ENCODE measurements at places on chromosomes 4 and X.
A peak's percentile ranks its signal among the peaks of the same experiment; 100 is the strongest.

DNA sequence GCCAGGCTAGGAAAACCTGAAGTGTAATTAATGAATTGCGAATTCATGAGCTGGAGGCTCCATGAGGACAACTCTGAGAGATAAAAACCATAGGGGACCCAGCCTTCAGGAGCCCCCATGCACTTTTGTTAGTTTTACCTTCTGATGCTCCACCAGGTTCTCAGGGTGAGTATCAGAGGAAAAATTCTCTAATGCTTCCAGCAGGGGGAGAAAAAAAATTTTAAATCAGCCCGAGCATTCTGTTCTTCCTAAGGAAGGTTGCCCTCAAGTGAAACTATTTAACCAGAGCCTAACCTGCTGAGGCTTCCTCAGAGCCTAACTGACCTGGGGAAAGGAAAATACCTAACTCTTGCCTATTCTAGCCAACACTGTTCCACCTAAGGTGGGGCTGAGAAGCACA lies 552.6 kb downstream of the PPARGC1A start:
- DNase-seq: no peak

- DNase-seq: no peak
These were observed 8.8 kb downstream of the BCOR start for GRCh38 chrX:40088803-40089540.

GRCh38 chr4:2823671-2824328 lies 19.8 kb upstream of the ADD1 start:
- no peak for DNase-seq

- no peak for DNase-seq
These were observed 24.5 kb upstream of the HNRNPD start for GRCh38 chr4:82398263-82398662.

- peak; percentile 30 for DNase-seq
These were observed 3.4 kb upstream of the GK start for GRCh38 chrX:30649859-30650258.

DNA sequence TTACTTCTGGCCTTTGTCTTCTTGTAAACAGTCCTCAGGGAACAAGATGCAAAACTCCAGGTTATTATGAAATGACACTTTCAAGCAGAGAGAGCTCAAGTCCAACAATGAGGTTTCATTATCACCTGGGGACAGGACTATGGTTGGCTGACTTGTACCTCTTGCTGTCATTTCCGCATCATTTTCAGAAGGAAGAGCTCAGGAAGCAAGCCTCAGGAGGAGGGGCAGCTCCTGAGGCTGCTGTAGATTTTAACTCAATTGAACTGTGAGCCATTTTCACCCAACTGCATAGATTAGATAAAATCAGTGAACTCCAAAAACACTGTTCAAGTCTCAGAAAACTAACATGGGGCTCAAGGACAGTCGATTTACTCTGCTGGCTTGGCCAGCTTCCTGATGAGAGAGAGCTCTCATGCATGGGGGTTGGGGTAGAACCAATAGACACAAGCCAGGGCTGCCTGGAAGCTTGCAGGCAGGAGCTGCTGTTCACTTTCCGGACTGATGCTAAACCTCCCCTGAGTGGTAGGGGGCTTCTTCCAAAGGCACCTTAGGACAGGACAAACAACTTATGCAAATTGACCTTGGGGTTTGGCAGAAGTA lies 23.6 kb downstream of the TMEM255A start:
- no peak for DNase-seq

DNA sequence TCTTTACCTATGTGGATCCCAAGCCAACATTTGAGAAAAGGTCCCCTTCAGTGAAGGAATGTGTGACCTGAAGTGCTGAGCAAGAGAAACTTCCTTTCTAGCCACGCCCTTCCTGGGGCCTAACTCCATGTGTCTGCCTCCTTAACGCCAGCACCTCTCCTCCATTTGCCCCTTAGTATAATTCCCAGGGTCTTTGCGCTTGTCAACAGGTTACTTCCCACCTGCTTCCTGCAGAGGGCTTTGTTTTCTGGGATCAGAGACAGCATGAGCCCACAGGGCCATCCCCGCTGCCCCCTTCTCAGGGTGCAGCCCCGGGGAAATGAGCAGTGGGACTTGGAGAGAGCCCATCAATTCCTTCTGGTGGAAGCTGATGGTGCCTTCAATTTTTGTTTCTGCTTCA lies 45.9 kb upstream of the DRD5 start:
- DNase-seq: no peak

DNA sequence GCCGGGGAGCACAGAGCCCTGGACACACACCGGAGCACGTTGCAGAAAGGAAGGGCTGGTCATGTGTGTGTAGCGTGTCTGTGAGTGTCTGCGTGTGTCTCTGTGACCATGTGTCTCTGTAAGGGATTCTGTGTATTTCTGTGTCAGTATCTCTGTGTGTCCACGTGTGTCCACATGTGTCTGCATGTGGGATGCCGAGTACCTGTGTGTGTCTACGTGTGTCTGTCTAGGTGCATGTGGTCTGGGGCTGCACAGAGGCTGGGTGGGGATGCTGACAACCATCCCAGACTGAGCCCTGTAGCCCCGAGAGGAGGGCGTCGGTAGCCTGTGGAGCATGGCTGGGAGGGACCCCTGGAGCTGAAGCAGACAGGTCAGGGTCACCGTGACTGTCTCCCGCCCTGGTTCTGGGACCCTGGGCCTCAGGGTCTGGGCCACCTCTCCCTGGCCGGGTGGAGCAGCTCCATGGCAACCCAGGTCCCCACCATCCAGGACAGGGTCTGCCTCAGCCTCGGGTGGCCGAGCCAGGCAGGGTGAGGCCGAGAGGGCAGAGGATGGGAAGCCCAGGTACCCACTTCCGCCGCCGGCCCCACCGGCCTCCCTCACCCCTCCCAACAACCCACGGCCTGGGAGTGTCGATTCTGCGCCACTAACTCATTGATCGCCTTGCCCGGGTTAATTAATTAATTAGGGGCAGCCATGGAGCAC lies 122.7 kb downstream of the FAM53A start:
- no peak for DNase-seq

GRCh38 chr4:76279462-76279861 lies 27.1 kb upstream of the STBD1 start:
- DNase-seq: peak; percentile 37

DNA sequence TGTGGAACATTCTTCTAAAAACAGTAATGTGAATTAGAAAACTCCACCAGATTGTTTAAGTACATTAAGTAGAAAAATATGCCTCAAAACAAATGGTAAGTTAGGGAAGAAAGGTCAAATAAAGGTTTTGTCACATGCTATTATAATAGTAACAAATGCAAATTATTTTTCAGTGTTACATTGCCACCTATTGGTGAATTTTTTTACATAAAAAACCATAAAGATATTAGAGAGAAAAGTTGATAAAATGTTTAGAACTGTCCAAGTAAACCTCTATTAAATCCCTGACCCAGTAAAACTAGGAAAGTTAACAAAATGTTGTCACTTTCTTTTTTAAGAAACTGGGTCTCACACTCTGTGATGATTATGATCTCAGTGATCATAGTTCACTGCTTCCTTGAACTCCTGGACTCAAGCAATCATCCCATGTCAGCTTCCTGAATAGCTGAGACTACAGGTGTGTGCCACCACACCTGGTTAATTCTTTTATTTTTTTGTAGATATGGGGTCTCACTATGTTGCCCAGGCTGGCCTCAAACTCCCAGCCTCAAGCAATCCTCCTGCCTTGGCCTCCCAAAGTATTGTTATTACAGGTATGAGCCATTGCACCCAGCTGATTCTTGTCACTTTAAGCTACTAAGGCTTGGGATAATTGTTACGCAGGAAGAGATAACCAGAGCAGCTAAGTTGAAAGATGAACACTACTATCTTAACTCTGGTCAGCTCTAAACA lies 157.6 kb downstream of the ATRX start:
- DNase-seq: peak; percentile 5

GRCh38 chr4:24956763-24957162 lies 43.9 kb upstream of the CCDC149 start:
- no peak for DNase-seq

DNA sequence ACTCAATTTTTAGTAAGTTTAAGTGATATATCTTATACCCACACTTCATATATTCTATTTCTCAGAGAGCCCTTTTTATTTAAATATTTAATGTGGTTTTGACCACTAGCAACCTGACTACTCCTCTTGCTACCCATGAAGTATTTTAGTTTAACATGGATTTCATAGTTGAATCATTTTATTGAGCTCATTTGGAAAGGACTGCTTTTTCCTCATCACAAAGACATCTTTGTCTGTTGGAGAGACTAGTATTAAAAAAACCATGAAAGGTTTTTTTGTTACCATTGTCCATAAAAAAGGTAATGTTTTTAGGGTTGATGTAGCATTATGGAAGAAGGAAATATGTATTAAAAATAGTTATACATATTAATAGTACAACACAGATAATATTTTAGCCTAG lies 139.5 kb downstream of the RAPGEF2 start:
- DNase-seq: no peak

GRCh38 chr4:159145992-159146330 lies 43.1 kb downstream of the RAPGEF2 start:
- DNase-seq: no peak

DNA sequence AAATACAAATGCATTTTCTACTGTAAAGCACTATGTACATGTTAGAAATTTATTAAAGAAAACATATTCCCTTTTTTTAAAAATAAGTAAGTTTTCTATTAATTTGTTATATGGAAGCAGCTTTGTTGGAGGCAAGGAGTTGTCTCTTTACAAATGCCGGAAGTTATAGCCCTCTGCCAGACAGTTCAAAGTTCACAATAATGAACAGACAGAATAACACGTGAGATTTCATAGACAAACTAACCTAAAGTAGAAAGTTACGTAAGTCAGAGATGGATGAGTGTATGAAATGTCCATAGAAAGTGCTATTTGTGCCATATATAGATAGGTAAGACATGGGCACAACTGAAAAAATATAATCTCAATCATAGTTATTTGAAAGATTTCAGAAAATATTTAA lies 43.9 kb upstream of the NEIL3 start:
- no peak for DNase-seq

Data from CD4-positive, CD25-positive, alpha-beta regulatory T cell (primary cell).